Cerebellum (tissue), 4 donors: ENCODE measurements at places on chromosomes 11 and 22. TPM values are rescaled to one million over a fixed set of nuclear protein-coding genes. Genes with fewer than 3 reads are reported as not detected.

The MAPK8IP2 gene
- total RNA-seq: 38.4 TPM

The CADM1 gene
- 147 TPM for total RNA-seq

The OR56B1 gene
- total RNA-seq: not detected

The CHRNA10 gene
- total RNA-seq: 1.8 TPM

The IFITM10 gene
- 4.5 TPM for total RNA-seq

The WEE1 gene
- total RNA-seq: 34.5 TPM

The ST14 gene
- total RNA-seq: 0.54 TPM

The FAM83F gene
- total RNA-seq: 0.36 TPM
